T-helper 17 cell (primary cell): ENCODE measurements at places on chromosomes 7 and 10.

DNA sequence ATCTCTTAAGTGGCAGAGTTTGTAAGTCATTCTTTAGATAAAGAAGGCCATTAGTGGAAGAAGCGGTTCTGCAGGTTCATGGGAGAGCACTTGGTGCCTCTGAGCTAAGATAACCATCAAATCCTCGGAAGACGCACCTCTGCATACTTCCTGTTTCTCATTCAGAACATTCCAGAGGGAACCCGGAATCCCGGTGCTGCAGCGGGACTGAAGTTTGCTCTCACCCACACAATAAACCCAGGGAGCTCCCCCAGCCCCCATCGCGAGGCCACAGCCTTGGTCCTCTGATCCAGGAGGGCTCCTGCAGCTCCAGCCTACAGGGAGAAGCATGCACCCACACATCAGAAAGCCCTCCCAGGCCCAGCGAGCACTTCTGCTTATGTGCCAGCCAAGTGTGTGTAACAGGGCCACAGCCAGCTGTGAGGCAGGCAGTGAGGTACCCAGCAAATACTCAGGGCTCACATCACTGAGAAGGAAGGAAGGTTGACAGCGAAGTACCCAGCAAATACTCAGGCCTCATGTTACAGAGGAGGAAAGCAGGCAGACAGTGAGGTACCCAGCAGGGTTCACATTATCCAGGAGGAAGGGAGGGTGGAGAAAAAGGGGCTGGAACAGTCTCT is 142.4 kb downstream of the DIP2C start:
- DNase-seq: no peak

GRCh38 chr10:122560279-122560804 is at the start of gene DMBT1:
TSS of gene DMBT1 (plus strand) at chr10:122560754. CDS start at chr10:122560771, 17 bp downstream.
- DNase-seq: no peak

GRCh38 chr7:90692947-90693346 is 96.8 kb downstream of the CDK14 start:
- DNase-seq: no peak

GRCh38 chr7:2807845-2808772 is 36.0 kb downstream of the GNA12 start:
- DNase-seq: no peak

- no peak for DNase-seq
Observed at GRCh38 chr10:35463878-35464277, 127.6 kb downstream of the CCNY start.

GRCh38 chr10:8758029-8758428 is 703.5 kb downstream of the GATA3 start:
- no peak for DNase-seq

- DNase-seq: no peak
Observed at GRCh38 chr7:55470261-55470660, 102.0 kb downstream of the VOPP1 start.

DNA sequence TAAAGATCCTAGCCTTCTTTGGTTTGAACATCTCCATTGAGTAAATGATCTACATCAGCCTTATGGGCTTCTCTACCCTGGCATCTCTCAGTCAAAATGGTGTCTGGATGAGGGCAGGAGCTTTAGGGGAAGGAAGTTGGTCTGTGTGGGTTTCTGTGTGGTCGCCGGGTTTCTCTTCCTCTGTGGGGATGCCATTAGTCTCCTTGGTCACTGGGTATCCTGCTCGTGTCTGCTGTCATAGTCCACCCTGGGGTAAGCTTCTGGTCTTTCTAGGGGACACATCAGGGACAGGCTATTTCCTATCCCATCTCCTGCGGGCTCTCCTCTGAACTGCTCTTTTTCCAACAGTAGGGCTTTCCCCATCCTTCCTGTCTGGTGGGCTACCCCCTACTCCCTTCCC is 150.3 kb upstream of the NPY start:
- no peak for DNase-seq

DNA sequence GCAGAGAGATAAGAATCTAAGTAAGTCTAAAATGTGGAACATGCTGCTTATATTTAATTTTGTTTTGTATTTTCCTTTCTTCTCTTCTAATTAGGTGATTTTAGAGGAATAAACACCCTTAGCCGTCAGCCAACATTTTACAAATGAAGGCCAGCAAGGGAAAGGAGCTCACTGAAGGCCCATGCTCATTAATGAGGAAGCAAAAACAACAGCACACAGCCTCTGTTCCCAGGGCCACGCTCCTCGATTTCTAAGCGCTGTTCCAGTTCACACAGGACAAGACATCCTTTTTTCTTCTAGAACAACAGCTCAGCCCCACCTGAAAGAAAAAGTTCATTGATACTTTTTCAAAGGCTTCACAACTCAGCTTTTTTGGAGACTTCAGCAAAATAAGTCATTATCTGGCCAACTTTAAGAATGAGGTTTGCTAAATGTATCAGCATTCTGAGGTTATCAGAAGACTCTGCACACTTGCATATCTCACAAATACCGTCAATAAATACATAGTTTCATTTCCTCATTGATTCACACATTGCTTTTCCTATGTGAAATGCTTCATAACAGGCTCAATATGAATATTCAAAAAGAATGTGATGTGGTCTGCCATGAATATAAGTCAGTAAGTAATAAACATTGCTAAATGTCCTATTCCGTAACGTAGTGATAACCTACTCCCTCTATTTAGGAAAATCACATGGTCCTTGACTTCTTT is 34.8 kb upstream of the SFMBT2 start:
- no peak for DNase-seq

GRCh38 chr7:90213521-90213920 is 2.0 kb downstream of the STEAP2 start:
- no peak for DNase-seq

GRCh38 chr10:63520500-63521415 is at the start of gene REEP3:
TSS of gene REEP3 (plus strand) at chr10:63521401. CDS start at chr10:63521546, 145 bp downstream.
- peak; percentile 44 for DNase-seq

GRCh38 chr10:34995925-34996324 is 94.2 kb downstream of the CUL2 start:
- DNase-seq: no peak

DNA sequence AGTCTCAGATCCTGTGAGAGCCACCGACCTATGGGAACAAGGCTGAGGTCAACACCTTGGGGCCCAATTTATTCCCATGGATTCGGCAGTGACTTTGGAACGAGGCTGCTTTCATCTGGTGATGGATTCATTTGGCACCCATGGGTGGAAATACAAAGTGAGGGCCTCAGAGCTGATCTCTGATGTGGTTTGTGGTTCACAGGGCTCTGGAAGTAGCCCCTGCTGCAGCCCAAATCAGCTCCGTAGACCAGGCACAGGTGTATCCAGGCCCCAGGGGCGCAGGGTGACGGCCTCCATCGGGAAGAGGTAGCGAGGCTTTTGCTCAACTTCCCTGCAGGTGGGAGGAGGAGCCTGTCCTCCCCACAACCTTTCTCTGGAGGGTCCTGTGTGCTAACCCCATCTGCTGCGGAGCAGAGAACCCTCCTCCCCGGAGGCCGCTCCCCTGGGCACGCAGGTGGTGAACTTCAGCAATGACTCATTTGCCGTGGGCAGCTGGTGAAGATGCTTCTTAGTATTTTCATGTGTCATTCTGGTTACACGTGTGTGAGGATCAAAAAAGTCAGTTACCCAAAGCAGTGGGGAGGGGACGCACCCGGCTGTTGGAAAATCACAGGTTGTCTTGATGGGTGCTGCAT is 7.5 kb upstream of the JAKMIP3 start:
- DNase-seq: no peak

- DNase-seq: no peak
Observed at GRCh38 chr10:63217120-63217605, 84.0 kb downstream of the NRBF2 start.

- no peak for DNase-seq
Observed at GRCh38 chr10:15795036-15795792, 65.1 kb downstream of the MINDY3 start.

DNA sequence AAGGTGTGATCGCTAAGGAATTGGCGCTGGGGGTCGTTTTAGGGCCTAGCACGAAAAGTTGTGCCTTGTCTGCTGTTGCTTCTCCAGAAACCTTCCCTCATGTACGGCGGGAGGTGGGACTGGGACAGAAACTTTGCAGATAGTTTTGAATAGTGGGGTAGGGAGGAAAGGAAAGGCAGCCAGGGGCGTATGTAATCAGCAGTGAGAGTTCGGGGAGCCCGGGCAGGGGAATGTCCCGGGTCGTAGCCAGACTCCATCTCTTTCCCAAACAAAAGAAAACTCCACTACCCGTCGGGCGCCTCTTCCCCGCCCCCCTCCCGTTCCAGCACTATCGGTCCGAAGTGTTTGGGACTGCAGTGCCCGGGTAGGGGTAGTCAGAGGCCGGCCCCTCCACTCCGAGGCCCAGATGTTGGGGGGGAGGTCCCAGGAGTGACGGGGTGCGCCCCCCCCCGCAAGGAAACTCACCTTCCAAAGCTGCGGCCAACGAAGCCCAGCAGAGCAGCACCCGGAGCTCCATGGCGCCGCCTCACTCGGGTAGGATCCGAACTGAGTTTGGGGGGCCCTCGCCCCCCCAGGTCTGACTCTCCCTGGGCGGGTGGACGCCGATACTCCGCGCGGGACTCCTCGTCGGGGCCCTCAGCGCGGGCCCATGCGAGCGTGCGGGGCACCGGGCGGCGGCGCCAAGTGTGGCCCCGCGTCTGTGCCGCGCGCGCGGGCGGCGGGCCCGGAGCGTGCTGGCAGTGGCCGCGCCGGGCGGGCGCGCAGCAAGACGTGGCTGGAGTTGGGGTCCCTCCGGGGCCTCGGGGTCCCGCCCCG is 601 bp downstream of the EPHB4 start:
- DNase-seq: no peak

GRCh38 chr10:46000538-46000937 is 28.2 kb downstream of the TIMM23 start:
- no peak for DNase-seq

GRCh38 chr7:63080831-63081230 is 917.8 kb upstream of the ZNF722 start:
- no peak for DNase-seq

- no peak for DNase-seq
Observed at GRCh38 chr7:116801092-116801710, 61.2 kb upstream of the CAPZA2 start.

DNA sequence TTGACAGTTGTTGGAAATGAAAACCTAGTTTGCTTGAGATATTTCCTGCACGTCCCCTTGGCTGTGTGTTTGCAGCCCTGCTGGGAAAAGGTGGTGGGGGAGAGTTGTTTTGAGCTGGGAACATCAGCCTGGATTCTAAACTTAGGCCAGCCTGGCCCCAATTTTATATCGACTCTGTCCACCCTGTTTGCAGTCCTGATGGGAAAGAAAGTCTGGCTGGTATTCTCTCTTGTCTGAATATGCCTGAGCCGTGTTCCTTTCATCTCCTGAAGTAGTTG is 178.7 kb downstream of the CCDC3 start:
- DNase-seq: no peak

DNA sequence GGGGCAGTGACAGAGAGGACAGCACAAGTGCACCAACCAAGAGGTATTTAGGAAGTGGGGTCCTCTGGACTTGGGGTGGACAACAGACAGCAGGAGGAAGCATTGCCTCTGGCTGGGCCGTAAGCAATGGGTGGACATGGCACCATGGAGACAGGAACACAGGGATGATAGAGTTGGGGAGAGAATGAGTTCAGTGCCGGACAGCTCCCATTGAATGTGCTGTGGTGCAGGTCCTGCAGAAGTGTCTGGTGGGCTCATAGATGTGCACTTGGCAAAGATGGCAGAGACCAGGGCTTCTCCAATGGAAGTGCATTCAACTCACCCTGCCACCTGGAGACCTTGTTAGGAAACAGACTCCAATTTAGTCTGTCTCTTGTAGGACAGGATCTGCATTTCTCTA is 341.5 kb upstream of the ZMIZ1 start:
- DNase-seq: no peak

GRCh38 chr10:84263716-84264115 is 18.9 kb downstream of the RGR start:
- no peak for DNase-seq

GRCh38 chr7:131747658-131748232 is 191.3 kb upstream of the PODXL start:
- no peak for DNase-seq

- DNase-seq: no peak
Observed at GRCh38 chr10:13686331-13686752, 99.6 kb downstream of the PRPF18 start.

DNA sequence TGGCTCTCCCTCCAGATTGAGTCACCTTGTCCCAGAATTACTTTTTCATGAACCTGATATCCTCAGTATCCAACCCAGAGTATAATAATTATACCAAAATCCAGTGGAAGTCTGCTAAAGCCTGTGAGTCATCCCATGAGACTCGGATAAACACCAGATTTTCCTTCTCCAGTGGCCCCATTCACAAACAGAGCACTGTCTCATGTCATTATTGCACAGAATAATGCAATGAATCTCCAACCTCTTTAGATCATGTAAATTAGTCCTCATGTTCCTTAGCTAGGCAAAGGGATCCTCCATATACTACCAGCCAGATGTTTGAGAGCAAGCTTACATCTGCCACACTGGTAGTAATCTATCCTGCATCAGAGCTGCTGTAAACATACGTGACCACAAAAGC is 89.0 kb downstream of the AMPH start:
- DNase-seq: no peak
